GM12891 (cell line): ENCODE measurements at places on chromosomes 2 and 18.

- DNase-seq = no peak
Observed at GRCh38 chr18:25164211-25164847, 187.6 kb downstream of the ZNF521 start.

GRCh38 chr2:166365803-166366420 lies 9.8 kb downstream of the SCN9A start:
- no peak for DNase-seq

DNA sequence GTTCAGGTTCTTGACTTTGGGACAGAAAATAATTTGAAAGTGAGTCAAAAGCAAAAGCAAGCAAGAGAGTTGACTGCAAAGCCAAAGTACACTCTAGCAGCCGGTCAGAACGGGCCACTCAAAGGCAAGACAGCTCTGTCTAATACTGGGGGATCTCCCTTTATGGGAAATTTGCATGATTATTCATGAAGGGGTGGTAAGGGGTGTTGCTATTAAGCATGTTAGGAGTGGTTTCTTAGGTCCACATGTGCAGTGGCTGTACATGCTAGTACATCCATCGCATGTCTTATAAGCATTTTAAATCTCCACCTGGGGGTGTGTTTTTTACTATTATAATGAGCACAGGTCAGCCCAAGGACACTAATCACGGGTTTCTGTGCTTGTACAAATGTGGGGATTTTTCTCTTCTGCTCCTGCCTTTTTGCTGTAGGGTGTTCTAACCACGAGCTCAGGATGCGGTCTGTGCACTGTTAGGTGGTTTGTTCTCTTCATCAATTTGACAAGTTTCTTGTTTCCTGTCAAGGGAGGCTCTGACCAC lies 60.2 kb upstream of the SPP2 start:
- no peak for DNase-seq

DNA sequence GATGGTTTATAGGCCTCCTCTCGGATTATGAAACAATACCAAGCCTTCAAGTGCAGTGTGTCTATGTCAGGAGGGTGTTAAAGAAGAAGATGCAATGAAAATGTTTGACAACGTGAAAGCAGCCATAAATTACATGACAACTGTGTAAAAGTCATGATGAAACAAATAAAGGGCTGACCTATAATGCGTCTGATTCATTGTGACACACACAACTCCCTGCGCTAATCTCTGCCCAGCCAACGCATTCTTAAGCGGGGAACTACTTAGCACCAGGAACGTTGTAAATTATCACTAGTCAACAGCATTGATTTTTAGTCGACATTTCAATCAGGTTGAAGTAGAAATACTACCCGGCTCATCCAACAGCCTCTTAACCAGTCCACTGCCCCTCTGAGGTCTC lies 26.8 kb downstream of the BCL11A start:
- no peak for DNase-seq

DNA sequence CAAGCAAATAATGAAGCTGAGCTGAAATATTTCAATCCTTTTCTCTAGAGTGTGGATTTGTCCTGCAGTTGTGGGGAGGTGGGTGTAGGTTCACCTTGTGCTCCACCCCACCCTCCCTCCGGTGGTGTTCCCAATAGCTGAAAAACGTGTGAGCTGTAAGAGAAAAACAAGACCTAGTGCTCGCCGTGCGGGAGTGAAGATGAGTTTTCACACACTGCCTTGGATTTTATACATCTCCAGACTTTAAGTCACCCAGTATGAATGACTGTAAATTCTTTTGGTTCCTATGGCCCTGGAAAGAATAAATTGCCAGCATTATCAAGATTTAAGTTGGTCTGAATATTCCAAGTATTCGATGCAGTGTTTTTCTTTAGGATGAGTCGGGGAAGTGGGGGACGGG lies 1.9 kb upstream of the SOX11 start:
- no peak for DNase-seq
